ENCODE measurements at places on chromosomes 7 and 10.

DNA sequence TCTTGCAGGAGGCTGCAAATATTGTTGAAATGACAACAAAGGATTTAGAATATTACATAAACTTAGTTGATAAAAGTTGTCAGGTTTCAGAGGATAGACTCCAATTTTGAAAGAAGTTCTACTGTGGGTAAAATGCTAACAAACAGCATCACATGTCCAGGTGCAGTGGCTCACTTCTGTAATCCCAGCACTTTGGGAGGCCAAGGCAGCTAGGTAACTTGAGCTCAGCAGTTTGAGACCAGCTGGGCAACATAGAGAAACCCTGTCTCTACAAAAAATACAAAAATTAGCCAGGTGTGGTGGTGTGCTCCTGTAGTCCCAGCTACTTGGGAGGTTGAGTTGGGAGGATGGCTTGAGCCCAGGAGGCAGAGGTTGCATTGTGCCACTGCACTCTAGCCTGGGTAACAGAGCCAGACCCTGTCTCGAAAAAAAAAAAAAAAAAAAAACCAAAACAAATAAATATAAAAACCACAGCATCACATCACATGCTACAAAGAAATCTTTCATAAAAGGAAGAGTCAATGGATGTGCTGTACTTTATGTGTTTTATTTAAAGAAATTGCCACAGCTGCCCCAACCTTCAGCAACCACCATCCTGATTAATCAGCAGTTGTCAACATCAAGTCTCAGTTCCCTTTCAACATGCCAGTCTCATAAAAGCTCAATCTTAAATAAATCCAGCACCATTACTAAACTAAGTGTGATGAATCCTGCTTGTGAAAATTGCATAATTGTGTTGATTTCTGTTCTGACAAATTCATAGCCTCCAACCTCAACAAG lies 83.2 kb upstream of the MBL2 start:
- H3K27ac ChIP-seq, result no peak overlapping the region
- H3K27me3 ChIP-seq, result no peaks in the 10 kb centered on the region
- no peaks in the 10 kb centered on the region for H3K36me3 ChIP-seq
- no peaks in the 10 kb centered on the region for H3K4me1 ChIP-seq

- H3K27ac ChIP-seq, result no peak overlapping the region
- no peaks in the 10 kb centered on the region for H3K4me1 ChIP-seq
- DNase-seq, result no peak
- H3K27me3 ChIP-seq, result no peaks in the 10 kb centered on the region
- no peak overlapping the region for H3K4me3 ChIP-seq
Observed at GRCh38 chr7:98594348-98594747, 22.7 kb upstream of the NPTX2 start.

DNA sequence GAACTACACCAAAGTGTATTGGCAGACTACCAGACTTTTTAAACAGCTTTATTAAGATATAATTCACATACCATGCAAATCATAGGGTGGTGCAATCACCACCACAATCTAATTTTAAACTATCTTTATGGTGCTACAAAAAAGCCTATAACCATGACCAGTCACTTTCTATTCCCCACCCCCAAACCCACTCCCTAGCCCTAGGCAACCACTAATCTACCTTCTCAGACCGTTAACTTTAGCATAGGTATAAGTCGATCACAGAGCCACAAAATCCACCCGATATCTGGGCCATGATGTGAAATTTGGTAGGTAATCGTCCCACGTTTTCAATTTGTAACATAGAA lies 536 bp upstream of the POM121 start:
- H3K4me3 ChIP-seq, result peak overlapping the region; percentile 98
- peaks cover 22% of the 10 kb centered on the region for H3K4me1 ChIP-seq
- no peak for DNase-seq
- peaks cover 27% of the 10 kb centered on the region for H3K36me3 ChIP-seq
- no peaks in the 10 kb centered on the region for H3K27me3 ChIP-seq

- H3K36me3 ChIP-seq, result no peaks in the 10 kb centered on the region
- no peaks in the 10 kb centered on the region for H3K27me3 ChIP-seq
- H3K27ac ChIP-seq, result no peak overlapping the region
- H3K4me1 ChIP-seq, result no peaks in the 10 kb centered on the region
- H3K4me3 ChIP-seq, result no peak overlapping the region
- DNase-seq, result no peak
Observed at GRCh38 chr7:23205909-23206767, 24.3 kb downstream of the NUP42 start.

- no peak overlapping the region for H3K4me3 ChIP-seq
- H3K4me1 ChIP-seq, result no peaks in the 10 kb centered on the region
- H3K36me3 ChIP-seq, result no peaks in the 10 kb centered on the region
- H3K27ac ChIP-seq, result no peak overlapping the region
- H3K27me3 ChIP-seq, result no peaks in the 10 kb centered on the region
Observed at GRCh38 chr7:33789871-33790630, 115.3 kb upstream of the BMPER start.

DNA sequence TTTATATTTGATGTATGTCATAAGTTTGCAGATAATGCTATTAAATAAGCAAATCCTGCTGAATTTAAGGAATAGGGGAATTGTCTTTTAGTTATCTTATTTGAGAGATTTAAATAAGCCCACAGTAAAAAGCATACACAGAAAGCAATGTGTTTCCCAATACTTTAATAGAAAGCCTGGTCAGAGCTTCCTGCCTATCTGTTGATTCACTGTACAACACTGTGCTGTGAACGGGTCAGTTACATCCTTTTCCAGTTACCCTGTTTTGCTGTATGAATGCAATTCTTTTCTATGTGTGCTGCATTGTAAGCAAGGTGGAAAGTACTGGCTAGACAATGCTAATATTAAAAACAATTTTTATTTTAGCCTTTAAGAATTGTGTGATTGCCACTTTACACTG lies 81.2 kb downstream of the ANKRD7 start:
- H3K4me3 ChIP-seq, result no peak overlapping the region
- no peaks in the 10 kb centered on the region for H3K36me3 ChIP-seq
- no peak for DNase-seq
- H3K27me3 ChIP-seq, result no peaks in the 10 kb centered on the region
- no peak overlapping the region for H3K27ac ChIP-seq

Measured in CD8-positive, alpha-beta memory T cell (primary cell).